Karpas-422 (cell line): ENCODE measurements at places on chromosomes 6 and 20. TPM values are rescaled to one million over a fixed set of nuclear protein-coding genes. Genes with fewer than 3 reads are reported as not detected.

PRL gene
- not detected in 2 replicates for total RNA-seq

ENPP4 gene
- total RNA-seq: 2.5 and 8.6 TPM in 2 replicates

SLC22A7 gene
- total RNA-seq: not detected in 2 replicates

CBLN4 gene
- total RNA-seq: not detected in 2 replicates

NKAIN4 gene
- total RNA-seq: not detected in 2 replicates

BTNL2 gene
- total RNA-seq: not detected in 2 replicates

BMP5 gene
- total RNA-seq: not detected in 2 replicates

ARMH2 gene
- not detected in 2 replicates for total RNA-seq

SLC22A2 gene
- not detected in 2 replicates for total RNA-seq

CLDN20 gene
- total RNA-seq: not detected in 2 replicates

MYB gene
- total RNA-seq: 5.3 and 11.8 TPM in 2 replicates

EEF1A2 gene
- 0.71 TPM in 1 of 2 replicates, not detected in the other for total RNA-seq

CSE1L gene
- 39.1 and 82.3 TPM in 2 replicates for total RNA-seq

IP6K3 gene
- not detected in 2 replicates for total RNA-seq

SCRT2 gene
- total RNA-seq: not detected in 2 replicates

LY6G6F gene
- total RNA-seq: not detected in 2 replicates

CFB gene
- total RNA-seq: 0.22 TPM in 1 of 2 replicates, not detected in the other

TJAP1 gene
- total RNA-seq: 16.3 and 17.3 TPM in 2 replicates

TTI1 gene
- 22.7 and 38.3 TPM in 2 replicates for total RNA-seq

NKAIN2 gene
- not detected in 2 replicates for total RNA-seq

TFAP2B gene
- not detected in 2 replicates for total RNA-seq
